NCI-H524 treated with DMSO at 0.1 percent for 48 hours (cell line): ENCODE measurements at places on chromosomes 1 and 21.

DNA sequence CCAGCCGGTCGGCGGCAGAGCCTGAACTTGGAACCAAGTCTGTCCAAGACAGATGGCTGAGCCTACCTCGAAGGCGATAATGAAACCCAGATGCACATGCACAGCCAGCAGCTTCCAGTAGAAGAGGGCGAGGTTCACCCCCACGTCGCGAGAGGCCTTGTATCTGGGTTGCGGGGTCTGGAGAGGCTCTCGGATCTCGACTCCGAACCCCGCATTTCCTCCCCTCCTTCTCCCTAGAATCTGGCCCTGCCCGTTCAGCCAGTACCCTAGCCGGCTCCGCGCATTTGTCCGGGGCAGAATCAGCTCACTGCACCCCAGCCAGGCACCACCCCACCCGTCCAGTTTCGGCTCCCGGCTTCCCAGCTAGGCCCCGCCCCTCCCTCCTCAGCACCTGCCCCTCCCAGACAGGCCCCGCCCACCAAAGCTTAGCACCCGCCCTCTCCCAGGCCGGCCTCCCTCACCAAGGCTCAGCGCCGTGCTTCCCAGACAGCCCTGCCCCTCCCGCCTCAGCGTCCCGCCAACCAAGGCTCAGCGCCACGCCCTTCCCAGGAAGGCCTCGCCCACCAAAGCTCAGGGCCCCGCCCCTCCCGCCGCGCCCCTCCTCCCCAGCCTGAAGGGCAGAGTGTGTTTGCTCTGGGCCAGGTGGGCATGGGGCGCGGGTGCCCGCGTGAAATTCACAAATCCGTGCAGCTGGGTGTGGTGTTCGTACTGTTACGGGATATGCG is 4.8 kb upstream of the ARHGEF19 start:
- peak; percentile 58 for DNase-seq

GRCh38 chr21:45148316-45148990 is 74.1 kb downstream of the ADARB1 start:
- DNase-seq = no peak

GRCh38 chr1:24535021-24535424 is 20.9 kb upstream of the NCMAP start:
- DNase-seq = no peak

DNA sequence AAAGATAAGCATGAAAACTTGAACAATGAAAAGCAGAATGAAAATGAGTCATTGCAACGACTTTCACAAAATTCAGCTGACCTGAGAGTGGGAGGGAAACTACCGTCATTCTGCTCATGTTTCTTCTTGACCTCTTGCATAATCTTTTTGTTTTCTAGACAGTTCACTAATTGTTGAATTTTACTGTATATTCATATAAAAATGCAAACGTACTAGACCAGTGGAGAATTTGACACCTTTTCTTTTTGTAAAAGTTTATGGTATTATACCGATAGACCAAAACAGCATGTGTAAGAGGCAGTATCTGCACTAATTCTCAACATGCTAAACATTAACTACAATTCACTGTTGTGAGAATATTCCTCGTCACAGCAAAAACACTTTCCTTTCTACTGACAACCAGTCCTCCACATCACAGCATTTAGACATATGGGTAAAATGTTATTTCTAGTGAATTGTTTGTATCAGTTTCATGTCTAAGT is 137.8 kb downstream of the GREM2 start:
- DNase-seq = no peak

- DNase-seq = no peak
Measured at GRCh38 chr1:151435174-151435573, 24.1 kb downstream of the POGZ start.

DNA sequence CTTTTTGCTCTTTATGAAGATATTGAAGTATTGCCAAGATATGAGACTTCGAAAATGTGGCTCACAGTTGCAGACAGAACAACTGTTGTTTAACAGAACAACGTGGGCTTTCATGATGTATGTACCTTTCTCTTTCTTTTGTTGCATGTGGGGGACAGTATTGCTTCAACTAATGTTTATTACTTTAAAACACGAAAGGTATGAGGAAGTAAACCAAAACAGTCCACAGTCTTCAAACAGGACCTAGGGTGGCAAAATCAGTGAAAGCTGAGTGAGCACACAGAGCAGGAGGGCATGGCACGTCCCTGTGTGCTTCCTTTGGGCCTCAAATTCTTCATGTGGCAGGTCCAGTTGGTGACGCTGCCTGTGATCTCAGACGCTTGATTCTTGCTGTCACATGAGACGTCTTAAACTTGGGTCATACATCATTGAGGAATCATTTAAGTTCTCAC is 7.8 kb upstream of the CHAF1B start:
- no peak for DNase-seq

DNA sequence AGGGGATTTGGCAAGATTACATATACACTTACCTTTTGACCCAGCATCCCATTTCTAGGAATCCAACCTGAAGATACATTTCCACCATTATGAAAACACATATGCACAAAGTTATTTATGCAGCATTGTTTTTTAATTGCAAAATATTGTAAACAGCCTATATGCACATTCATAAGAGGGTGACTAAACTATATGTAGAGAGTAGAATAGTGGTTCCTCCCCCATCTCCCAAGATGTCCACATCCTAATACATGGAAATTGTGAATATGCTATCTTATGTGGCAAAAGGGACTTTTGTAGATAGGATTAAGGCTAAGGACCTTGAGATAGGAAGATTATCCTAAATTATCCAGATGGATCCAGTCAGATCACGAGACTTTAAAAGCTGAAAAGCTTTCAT is 91.6 kb downstream of the CLEC20A start:
- no peak for DNase-seq

- no peak for DNase-seq
Measured at GRCh38 chr1:185087746-185088145, 42.4 kb downstream of the RNF2 start.

GRCh38 chr21:25149022-25149421 is 458.3 kb downstream of the MRPL39 start:
- no peak for DNase-seq

GRCh38 chr1:21553116-21553926 is 44.1 kb downstream of the ALPL start:
- DNase-seq = no peak

DNA sequence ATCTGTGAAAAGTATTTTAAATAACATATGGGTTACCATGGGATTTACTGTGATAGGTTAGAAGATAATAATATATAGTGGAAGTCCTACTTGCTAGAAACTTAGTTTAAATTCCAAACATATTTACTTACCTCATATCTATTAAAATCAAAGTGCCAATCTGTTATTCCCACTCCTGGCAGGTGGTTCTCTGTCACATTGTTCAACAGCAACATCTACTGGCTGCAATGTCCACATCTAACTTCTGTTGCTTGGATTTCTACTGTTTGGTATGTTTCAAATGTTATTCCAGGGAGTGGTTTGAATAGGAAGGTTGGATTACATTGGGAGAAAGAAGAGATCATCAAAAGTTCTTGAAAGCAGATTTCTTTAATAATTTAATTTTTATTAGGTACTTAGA is 122.5 kb upstream of the NCAM2 start:
- peak; percentile 30 for DNase-seq

- DNase-seq = no peak
Measured at GRCh38 chr1:210302501-210302900, 26.2 kb upstream of the HHAT start.

- DNase-seq = peak; percentile 60
Measured at GRCh38 chr1:191831572-191831971, 326.7 kb upstream of the RGS18 start.

GRCh38 chr21:45254460-45254930 is 33.2 kb downstream of the POFUT2 start:
- DNase-seq = no peak

- DNase-seq = no peak
Measured at GRCh38 chr1:24345334-24345733, 26.2 kb downstream of the GRHL3 start.

GRCh38 chr1:54474310-54475251 is 68.4 kb upstream of the SSBP3 start:
- DNase-seq = peak; percentile 31

DNA sequence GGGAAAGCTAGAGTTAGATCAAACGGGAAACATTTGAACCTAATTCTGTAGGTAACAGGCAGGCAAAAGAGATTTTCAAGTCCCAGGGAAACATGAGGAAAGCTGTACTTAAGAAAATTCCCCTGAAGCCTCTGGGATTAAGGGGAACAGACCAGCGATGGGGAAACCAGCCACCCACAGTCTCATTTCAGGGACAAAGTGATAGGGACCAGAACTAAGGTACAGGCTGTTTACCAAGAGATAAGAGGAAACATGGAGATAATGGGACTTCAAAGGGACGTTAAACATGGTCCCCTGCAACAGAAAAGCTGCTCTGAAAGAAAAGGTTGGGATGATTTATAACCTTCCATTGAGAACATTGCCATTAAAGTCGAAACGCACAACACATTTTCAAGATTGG is 84.4 kb downstream of the NTPCR start:
- no peak for DNase-seq

DNA sequence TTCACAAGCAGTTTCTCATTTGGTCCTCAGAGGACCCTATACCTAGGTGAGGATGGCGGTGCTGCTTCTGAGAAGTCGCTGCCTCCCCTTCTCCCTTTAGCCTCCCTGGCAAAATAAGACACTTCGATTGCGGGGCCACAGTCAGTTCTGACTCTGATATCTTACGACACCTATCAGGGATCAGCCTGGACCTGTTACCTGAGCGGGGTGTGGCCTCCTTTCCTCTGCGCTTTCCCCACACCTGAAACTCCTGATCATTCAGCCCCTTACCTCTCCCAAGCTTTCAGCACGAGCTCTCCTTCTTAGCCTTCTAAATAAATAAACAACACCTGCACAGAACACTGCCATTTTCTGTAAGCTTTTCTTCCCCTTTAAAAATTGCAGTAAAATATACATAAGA is 24.6 kb upstream of the GPR137B start:
- no peak for DNase-seq

- DNase-seq = no peak
Measured at GRCh38 chr1:61174060-61174795, 91.9 kb downstream of the NFIA start.

DNA sequence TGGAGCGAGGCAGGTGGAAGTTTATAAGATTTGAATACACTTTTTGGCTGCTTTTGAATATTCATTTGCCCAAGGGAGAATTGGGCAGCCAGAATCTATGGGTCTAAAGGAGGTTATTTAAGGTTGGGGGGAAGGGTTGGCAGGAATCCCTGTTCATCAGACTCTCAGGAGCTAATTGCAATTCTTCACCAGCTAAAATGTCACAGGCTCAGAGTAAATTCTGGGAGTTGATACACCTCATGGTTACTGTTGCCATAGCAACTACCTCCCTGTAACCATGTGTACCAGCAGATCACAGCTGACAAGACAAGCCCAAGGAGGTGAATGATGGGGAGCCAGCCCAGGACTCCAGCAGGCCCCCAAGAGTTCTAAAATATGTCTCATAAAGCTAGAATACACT is 75.5 kb downstream of the CAMK2N1 start:
- DNase-seq = no peak

DNA sequence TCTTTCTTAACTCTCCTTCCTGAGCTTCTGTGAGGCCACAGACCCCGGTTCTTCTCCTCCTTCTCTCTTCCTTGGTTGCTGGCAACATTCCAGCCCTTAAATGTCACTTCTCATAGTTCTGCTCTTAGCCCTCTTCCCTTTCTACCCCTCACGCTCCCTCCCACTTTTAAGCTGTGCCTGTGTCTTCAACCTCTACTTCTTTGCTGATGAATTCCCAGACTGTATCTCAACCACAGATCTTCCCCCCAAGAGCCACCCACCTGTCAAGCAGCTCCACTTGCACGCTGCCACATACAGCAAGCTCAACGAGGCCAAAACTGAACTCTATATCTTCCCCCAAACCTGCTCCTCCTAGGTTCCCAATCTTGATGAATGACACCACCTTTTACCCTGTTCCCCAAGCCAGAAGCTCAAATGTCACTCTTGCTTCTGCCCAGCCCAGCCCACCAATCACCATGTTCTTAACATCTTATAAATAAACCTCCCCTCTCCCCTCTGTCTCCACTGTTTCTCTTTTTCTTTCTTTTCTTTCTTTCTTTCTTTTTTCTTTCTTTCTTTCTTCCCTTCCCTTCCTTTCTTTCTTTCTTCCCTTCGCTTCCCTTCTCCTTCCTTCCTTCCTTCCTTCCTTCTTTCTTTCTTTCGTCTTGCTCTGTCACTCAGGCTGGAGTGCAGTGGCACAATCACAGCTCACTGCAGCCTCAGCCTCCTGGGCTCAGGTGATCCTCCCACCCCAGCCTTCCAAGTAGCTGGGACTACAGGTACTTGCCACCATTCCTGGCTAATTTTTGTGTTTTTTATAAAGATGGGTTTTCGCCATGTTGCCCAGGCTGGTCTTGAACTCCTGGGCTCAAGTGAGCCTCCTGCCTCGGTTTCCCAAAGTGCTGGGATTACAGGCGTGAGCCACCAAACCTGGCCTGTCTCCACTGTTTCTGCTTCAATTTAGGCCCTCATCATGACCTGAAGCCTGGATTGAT is 19.8 kb upstream of the PTP4A2 start:
- no peak for DNase-seq

DNA sequence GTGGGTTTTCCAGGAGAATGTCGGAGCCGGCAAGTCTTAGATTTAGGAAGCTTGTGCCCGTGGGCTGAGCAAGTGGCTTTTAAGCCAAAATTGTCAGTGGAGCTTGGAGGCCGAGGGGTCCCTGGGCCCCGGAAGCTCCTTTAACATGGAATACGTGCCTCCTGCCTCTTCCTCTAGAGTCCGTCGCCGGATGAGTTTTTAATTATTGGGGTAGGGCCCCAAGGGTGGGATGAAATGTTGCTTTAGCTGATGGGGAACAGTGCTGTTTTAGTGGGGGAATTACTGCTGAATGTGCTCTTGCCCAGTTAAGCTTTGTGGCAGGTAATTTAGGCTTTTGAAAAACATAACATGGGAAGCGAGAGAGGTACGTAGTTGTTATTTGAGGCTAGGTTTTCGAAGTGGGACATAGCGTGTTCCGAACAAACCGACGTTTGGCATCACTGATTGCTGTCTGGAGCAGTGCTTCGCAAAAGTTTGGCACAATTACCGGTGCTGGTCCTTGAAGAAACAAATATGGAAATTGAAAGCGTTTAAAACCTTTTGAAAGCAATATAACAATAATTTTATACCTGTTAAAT is 786 bp downstream of the RPL5 start:
- DNase-seq = no peak

DNA sequence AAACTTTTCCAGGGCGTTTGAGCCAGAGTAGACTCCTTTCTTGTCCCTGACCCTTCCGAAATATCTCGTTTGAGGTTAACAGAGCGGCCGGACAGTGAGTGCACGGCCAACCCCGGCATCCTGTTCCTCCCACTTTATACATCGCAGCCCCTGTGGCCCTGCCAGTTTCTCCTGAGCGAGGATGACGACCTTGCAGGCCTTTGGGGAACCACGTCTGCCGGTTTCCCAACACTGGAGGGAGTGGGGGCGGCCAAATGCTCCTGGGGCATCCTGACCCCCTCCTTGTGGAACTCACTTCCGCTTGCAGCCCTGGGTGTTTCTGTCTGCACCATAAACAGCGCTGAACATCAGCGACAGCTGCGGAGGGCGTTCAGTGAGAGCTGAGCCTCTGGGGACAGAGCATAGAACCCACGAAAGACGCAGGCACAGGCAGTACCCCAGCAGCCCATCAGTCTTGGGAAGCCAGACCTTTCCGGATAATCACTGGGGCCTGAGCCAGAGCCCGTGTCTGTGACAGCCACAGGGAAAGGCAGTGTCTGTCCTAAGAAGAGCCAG is 4.8 kb upstream of the KCNAB2 start:
- DNase-seq = no peak

GRCh38 chr1:235739631-235740030 is 90.0 kb upstream of the GNG4 start:
- no peak for DNase-seq

GRCh38 chr1:160626509-160627342 is 20.1 kb downstream of the SLAMF1 start:
- no peak for DNase-seq
